Neural crest cell (in vitro differentiated cells): ENCODE measurements at places on chromosomes 11 and 22. TPM values are rescaled to one million over a fixed set of nuclear protein-coding genes. Genes with fewer than 3 reads are reported as not detected.

The KDM4D gene
- total RNA-seq: 3.1 and 3.2 TPM in 2 replicates

The DBX1 gene
- total RNA-seq: 26.3 and 29.6 TPM in 2 replicates

The NARS2 gene
- 28.2 and 30.8 TPM in 2 replicates for total RNA-seq

The APOBEC3F gene
- total RNA-seq: 5.9 and 6.7 TPM in 2 replicates

The TBX1 gene
- total RNA-seq: not detected in 2 replicates

The OR52N4 gene
- total RNA-seq: not detected in 2 replicates

The MRPL16 gene
- total RNA-seq: 44.4 and 45.6 TPM in 2 replicates

DNA sequence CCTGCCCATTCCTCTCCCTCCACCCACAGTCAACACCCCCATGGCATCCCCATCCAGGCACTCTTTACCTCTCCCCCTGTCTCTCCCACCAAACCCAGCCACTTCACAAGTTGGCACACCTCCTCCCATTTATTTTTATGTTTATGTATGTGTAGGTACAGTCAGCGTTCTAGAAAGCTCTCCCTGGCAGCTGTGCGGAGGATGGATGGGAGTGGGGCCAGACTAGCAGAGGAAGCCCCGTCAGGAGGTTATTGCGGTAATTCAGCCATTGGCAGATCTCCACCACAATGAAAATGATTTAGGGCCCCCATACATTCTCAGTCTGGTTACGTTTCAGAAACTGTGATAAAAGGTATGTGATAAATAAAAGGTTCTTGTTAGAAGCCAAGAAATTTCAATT lies 51.3 kb downstream of the BTG4 start:
- DNase-seq: no peak

- peak; percentile 51 for DNase-seq
Measured at GRCh38 chr11:2173150-2173693, 1.6 kb upstream of the TH start.

GRCh38 chr11:33222052-33222750 lies 35.0 kb upstream of the HIPK3 start:
- DNase-seq: no peak

GRCh38 chr11:47233051-47233450 lies 15.6 kb downstream of the ACP2 start:
- DNase-seq: no peak

DNA sequence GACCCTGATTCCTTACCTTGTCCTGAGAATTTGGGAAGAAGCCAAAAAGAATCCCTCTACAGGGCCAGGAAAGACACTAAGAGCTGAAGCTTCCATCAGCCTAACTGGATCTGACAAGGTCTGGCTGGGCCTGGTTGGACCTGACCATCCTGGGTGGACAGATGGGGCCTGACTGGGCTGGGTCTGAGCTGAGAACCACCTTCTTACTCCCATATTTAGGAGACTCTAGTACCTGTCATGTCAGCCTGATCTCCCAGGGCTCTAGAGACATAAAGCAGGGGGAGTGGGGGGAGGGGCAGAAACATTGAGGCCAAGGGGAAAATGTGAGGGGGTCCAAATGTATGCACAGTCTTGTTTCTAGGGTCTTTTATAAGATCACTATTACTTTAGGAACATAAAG lies 129.9 kb downstream of the BUD13 start:
- DNase-seq: no peak

DNA sequence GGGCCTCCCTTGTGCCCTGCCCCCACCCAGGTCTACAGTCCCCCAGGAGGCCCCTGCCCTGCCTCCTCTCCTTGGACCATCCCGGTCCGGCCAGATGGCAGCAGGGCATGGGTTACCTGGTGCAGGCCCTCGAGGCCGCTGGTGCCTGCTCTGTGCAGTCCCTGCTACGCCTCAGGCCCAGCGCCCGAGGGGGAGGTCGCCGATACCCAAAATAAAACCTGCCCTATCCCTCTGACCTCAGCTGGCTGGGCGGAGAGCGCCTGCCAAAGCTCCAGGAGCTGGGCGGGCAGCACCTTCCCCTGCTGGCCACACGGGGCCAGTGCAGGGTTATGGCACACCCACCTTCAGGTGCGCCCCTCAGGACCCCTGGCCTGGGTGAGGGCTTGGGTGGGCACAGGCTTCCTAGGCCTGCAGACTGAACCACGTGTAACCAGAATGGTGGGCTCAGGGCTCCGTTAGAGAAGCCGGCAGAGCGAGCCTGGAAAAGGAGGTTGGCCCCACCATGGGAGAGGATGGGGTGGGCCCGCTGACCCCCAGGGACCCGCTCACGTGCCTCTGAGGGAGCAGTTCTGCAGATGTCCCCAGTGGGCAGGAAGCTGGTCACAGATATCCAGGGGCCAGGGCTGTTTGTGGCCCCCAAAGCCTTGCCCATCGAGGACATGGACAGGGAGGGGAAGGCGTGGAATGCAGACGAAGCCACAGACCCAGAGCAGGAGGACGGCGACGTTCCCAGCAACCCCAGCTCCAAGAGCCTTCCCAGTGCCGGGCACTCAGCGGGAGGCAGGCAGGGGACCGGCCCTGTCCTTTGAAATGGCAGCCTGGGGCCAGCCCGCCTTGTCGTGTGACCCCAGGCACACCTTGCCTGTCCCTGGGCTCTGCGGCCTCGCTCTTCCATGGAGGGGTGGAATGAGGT lies 1.7 kb upstream of the TNNT3 start:
- no peak for DNase-seq

DNA sequence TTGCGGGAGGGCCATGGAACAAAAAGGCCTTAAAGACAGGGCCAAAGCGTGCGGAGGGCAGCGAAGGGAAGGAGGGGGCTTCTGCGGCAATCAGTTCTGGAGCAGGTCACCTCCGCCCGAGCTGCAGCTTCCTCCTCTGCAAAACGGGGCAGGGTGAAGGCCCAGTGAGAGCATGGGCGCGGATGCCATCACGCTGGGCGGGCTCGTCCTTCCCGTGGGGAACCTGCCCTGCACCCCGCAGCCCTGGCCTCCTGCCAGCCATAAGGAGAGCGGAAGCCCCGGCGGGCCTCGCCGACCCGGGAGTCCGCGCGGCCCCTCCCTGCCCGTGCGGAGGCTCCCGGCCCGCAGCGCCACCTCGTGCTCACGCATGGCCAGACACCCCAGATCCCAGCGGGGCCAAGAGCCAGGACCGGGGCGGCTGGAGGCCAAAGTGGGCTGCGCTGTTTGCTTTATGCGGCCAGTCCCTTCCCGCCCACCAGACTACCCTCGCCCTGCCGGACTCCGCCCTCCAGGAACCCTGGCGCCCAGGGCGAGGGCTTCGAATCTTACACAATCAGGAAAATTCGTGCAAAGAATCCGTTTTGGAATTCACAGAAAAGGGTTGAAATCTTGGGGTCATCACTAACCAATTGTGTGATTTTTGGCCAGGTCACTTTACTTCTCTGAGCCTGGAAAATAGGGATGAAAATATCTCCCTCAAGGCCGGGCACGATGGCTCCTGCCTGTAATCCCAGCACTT lies 16.1 kb downstream of the TSKU start:
- peak; percentile 84 for DNase-seq
